ENCODE measurements at places on chromosomes 13 and 19.

GRCh38 chr13:23743278-23744076, 145.7 kb downstream of the MIPEP start:
- peak; percentile 5 for DNase-seq

GRCh38 chr19:57419439-57419838, 8.5 kb downstream of the ZNF17 start:
- DNase-seq, result no peak

- DNase-seq, result no peak
Observed at GRCh38 chr13:89407357-89407756, 1736.2 kb downstream of the SLITRK5 start.

GRCh38 chr13:26377038-26377437, 123.1 kb downstream of the CDK8 start:
- DNase-seq, result no peak

DNA sequence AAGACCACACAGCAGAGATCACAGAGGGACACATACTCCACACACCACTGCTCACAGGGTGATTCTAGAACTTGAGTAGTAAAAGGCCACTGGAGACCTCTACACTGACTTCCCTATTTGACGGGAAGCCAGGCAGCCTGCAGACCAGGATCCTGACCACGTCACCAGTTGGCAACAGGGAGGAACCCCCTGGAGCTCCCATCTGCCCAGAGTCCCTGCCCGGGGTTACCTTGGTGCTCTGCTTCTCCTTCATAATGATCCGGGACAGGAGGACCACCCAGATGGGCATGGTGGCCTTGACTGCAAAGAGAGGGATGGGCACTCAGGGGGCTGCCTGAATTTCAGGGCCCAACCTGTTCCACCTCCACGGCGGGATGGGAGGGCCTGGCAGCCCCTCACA, 932 bp downstream of the SLC35E1 start:
- no peak for DNase-seq

- DNase-seq, result no peak
Observed at GRCh38 chr13:47803131-47803530, 197.9 kb downstream of the SUCLA2 start.

DNA sequence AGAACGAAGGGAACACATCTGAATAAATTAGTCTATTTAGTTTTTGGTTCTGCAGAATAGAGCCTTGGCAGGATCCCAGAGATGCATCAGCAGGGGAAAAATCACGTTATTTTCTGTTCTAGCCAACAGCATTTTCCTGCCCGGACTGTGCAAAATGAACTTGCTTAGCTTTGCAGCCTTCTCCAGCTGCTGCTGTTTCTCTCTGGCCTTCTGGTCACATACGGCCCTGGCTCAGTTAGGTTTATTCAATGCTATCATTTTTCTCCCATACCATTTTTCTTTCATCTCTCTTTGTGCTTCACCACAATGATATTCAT, 110.4 kb upstream of the KL start:
- DNase-seq, result no peak

DNA sequence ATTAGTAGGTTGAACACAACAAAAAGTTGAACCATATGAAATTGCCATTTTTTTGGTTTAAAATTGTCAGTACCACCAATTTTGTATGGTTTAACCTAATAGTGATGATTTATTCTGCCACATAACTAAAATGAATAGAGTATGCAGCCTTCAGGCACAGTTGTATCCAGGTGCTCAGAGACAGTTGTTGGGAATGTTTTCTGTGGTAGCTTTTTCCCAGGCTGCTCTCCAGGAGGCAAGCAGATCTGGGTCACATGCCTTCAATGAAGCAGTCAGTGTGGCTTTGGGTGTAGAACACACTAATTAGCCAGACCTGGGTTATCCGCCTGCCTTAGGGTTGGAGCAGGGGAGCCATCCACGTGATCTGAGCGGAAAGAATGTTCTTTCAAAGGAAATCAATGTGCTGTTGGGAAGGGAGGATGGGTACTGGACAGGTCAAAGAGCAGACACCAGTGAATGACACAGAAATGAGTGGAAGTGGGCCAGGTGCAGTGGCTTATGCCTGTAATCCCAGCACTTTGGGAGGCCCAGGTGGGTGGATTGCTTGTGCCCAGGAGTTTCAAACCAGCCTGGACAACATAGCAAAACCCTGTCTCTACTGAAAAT, 28.6 kb downstream of the MARK4 start:
- no peak for DNase-seq

DNA sequence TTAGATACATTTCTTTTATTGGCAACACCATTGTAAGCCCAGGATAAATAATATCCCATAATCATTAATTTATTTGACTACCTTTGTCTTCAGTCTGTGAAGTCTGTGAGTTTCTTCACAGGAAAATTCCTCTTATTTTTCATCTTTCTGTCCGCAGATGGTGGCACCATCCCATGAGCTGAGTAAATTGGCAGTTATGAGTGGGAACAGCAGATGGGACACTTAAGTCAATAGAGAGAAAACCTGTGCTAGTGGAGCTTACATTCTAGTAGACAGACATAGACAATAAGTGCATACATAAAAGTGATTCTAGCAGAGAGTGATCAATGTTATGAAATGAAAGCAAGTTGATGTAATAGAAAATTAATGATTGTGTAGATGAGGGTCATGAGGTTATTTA, 638.2 kb upstream of the MIR17HG start:
- DNase-seq, result no peak

- no peak for DNase-seq
Observed at GRCh38 chr19:19485161-19485997, 30.0 kb downstream of the TSSK6 start.

DNA sequence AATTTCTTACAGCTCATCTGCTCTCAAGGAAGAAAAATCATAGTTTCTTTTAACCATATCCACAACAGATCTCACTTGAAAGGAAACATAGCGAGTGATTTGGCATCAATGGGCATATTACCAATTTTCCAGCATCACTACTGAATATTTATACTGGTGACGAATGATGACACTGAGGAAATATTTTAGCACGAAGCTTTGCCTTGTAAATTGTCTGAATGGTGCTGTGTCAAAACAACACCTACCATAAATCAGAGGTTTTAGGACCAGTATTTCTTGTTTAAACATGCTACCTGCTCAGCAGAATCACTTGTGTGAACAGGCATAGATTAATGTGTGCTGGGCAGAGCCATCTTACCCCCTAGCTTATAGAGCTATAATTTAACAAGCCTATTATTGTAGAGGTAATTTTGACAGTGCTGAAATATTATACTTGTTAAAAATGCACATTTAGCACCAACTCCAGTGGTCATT, 146.8 kb downstream of the ABCC4 start:
- no peak for DNase-seq

DNA sequence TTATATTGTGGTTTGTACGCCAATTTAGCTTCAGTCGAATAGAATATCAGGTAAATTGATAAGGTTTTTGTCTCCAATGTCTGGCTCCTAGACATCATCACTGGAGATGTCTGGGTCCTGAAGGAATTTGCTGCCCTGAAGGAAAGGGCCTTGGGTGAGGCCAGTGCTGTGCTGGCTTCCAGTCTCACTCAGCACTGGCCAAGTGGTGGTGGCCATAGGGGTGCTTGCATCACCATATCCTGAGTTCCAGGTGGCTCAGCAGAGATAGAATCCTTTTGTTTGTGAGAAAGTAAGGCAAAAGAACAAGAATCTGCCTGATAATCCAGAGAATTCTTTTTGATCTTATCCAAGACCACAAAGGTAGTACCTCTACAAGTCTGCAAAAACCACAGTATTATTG, 39.1 kb downstream of the UQCRFS1 start:
- no peak for DNase-seq
